ENCODE measurements at places on chromosomes 11 and 22.

GRCh38 chr11:17812091-17812864, 77.7 kb downstream of the KCNC1 start:
- DNase-seq = no peak

- no peak for DNase-seq
Observed at GRCh38 chr11:134847083-134847715, 435.2 kb upstream of the B3GAT1 start.

GRCh38 chr22:34973926-34974325, 92.0 kb upstream of the ISX start:
- DNase-seq = no peak

DNA sequence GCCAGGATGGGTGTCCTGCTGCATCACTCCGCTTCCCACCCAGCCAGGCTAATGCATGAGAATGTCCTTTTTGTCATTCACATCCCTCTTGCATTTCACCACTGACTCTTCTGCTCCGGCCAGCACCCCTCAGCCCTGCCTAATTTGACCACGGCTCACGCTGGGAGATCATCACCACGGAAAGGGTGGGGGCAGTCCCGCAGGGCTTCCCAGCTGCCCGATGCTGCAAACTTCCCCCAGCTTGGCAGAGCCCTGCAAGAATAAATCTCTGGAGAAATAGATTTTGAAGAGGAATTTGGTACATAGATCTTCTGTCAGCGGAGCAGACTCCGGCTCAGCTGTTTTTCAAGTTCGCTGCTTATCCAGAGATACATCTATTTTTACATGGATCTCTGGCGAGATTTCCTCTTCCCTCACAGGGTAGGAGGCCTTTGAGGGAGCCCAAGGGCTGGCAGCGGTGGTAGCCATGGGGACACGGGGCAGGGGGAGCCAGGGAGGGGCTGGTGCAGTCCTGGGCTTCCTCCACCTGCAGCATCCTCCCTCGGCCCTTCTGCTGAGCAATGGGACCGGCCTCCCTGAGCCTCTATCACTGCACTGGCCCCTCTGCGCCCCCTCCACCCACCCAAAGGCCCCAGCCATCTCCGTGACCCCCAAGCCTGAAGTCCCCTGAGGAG, 62.6 kb downstream of the BUD13 start:
- no peak for DNase-seq

- no peak for DNase-seq
Observed at GRCh38 chr11:1130276-1131032, 27.3 kb upstream of the MUC5AC start.

GRCh38 chr11:109864151-109864661, 229.0 kb upstream of the ZC3H12C start:
- no peak for DNase-seq

GRCh38 chr11:73851046-73851764, 25.4 kb downstream of the COA4 start:
- no peak for DNase-seq

DNA sequence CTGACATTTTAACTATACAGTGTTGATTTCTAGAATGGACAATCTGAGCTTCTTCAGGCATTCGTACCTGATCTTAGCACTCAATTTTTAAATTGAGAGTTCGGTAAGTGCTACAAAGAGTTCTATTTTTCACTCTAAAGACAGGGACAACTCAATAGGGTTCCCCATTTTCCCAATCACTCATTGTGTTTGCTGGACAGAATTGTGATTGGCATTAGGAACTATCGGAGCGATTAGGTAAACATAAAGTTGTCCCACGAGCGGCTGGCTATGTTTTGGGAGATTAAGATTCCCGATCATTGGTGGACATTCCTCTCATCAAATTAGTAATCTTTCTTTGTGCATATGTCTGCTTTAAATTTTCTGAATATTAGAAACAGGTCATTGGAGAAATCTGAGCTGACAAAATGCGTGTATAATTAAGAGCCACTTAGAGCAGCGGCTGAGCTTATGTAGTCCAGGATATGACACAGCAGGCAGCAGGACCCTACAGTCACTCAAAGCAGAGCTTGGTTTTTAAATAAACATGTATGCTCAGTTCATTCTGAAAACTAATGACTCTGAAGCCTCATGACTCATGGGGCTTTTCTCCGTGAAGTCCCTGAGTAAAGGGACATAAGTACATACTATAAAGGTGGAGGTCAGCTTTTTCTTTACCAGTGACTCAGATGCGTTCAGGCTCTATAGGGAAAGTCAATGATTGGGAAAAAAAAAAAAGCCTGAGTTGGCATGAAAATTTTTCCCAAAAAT, 109.4 kb downstream of the GRIA4 start:
- DNase-seq = no peak

- peak; percentile 41 for DNase-seq
Observed at GRCh38 chr11:79413268-79413667, 27.6 kb downstream of the TENM4 start.

DNA sequence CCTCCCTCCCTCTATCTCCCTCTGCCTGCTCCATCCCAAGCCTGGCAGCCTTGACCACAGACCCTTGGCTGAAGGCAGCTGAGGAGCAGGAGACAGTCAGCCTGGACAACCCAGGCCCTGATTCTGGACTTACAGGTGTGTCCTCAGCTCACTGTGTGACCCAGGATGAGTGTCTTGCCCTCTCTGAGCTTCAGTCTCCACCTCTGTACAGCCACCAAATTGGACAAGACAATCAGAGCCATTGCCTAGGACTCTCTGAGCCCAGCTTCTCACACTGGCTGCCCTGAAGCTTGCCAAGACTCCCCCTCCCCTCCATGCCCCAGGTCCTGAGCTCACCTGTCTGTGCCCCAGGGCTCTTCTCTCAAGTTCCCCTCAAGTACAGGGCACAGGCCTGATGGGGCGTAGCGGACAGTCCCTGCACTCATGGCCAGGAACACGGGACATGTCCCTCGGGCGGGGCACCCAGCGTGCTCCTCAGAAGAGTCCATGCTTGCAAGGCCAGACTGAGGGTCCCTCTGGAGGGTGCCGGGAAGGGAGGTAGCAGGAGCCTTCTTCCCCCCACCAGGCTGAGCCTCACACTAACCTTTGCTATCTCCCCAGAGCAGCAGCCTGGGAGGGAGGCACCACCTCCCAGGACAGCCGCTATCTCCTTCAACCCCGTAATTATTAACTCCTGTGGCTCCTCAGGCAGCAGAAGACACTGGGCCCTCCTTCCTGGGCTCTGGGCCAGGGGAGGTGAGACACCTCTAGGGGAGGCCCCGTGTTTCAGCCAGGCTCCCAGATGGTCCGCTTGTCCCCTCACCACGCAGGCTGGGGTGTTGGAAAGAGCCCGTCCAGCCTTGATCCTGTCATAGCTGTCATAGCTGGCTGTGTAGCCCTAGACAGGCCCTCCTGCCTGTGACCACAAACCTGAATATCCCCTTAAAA, 2.6 kb upstream of the RAB3IL1 start:
- DNase-seq = no peak

DNA sequence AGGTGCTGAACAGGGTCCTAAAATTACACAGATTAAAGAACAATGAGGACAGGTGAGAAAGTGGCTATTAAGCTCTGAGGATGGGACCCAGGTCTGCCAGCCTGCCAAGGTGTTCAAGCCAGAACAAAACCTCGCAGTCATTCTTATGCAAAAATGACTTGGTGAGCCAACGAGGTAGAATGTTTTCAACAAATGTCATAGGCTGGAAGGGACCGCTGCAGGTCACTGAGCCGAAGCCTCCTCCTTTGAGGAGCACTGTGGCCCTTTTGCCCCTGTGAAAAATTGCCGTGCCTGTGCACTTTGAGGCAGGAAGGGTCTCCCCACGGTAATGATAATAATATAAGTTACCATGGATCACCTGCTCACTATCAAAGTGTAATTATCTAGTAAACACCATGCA, 216.2 kb downstream of the DSCAML1 start:
- DNase-seq = no peak

DNA sequence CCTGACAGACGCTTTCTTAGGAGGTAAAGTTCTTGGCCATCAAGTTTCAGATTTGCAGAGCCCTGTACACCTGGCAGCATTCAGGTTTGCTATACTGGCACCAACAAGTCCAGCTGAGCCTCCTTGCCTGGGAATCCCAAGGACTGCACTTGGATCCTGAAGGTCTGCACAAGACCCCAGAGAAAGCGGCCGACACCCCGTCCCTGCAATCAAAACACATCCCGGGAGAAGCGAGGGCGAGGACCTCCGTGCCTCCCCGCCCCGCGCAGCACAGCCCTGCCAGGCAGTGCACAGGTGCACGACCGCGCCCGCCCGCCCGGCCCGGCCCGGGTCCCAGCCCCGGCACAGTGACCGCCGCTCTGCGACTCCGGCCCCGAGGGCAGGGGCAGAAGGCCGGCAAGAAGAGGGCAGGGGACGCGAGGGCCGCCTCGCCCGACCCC, 559 bp downstream of the MRTFA start:
- no peak for DNase-seq

DNA sequence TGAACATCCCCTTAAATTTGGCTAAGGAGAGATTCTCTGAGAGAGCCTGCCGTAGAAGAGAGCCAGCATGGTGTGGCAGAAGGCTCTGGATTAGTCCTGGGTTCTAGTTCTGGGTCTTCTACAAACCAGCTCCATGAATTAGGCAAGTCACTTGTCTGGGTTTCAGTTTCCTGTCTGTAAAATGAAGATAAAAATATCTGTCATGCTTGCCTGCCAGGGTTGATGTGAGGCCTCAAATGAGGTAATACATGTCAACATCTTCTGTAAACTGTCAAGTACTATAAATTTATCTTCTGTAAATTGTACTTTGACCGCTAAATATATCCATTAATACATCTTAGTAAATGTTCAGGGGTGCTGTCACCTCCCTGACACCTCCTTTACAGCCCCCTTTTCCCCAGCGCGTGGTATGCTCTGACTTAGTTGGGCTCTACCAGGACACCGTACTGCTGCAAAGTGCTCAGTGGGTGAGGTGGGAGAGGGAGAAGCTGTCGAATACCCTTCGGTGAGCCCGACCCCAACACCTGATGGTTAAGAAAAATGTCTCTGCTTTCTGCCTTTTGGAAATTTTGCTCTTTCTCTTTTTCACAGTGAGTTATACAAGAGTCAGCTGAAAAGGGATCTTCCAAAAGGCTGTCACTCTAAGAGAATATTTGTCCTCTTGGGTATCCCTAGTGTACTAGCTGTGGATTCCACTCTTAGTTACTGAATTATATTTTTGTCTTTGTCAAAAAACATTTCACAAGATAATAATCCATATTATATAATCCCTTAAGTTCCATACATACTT, 15.0 kb downstream of the RBX1 start:
- no peak for DNase-seq

DNA sequence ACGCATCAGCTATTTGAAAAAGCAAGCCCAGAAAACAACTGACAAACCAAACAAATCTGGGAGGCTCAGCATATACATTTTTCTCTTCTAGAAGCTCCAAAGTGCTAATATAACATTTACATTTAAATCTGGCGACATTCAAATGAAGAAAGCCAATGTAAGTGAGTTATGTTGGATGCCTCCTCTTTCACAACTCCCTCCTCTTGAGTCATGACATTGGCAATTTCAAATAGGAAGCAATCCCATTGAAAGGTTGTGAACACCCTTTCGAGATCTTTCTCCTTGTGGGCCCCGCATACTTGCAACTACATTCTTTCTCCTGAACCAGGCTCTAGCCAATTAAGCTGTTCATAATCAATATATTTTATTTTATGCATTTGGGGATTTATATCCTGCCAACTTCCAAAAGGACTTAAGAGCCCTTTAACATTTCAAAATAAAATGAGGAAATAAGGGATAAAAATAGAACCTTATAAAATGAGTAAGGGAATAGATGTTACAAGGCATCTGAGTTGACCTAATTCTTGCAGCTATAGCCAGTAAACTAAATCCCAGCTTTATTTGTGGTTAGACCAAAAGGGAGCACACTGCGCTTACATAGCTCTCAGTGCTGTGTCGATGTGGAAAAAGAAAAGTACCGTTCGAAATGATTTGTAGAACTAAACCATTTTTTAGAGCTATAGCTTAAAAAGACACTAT, 129.5 kb upstream of the SESN3 start:
- no peak for DNase-seq

GRCh38 chr11:62496676-62497075, 49.9 kb downstream of the AHNAK start:
- DNase-seq = no peak

- DNase-seq = no peak
Observed at GRCh38 chr11:133605482-133605881, 73.2 kb upstream of the OPCML start.

- no peak for DNase-seq
Observed at GRCh38 chr11:9740202-9740883, 76.5 kb downstream of the SWAP70 start.

GRCh38 chr11:80007616-80008015, 566.8 kb upstream of the TENM4 start:
- no peak for DNase-seq

GRCh38 chr22:30362651-30363281, 6.0 kb downstream of the CCDC157 start:
- no peak for DNase-seq

DNA sequence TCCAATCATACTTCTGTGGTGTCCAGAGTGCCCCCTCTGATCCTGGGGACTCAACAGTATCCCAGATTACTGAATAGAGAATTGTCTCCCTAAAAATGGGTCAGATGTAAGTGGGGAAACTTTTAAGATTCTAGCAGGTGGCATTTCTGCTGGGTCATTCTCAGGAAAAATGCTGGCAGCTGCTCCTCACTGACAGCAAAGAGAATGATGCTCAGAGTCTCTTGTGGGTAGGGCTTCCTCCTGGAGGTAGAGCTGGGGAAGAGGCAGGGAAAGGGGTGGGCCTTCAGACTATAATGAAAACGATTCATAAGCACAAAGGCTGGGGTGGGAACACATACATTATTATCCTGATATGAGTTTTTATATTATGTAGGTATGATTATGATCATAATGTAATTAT, 647.2 kb downstream of the NELL1 start:
- no peak for DNase-seq

GRCh38 chr11:5071799-5072198, 2.4 kb downstream of the OR52E1 start:
- no peak for DNase-seq

DNA sequence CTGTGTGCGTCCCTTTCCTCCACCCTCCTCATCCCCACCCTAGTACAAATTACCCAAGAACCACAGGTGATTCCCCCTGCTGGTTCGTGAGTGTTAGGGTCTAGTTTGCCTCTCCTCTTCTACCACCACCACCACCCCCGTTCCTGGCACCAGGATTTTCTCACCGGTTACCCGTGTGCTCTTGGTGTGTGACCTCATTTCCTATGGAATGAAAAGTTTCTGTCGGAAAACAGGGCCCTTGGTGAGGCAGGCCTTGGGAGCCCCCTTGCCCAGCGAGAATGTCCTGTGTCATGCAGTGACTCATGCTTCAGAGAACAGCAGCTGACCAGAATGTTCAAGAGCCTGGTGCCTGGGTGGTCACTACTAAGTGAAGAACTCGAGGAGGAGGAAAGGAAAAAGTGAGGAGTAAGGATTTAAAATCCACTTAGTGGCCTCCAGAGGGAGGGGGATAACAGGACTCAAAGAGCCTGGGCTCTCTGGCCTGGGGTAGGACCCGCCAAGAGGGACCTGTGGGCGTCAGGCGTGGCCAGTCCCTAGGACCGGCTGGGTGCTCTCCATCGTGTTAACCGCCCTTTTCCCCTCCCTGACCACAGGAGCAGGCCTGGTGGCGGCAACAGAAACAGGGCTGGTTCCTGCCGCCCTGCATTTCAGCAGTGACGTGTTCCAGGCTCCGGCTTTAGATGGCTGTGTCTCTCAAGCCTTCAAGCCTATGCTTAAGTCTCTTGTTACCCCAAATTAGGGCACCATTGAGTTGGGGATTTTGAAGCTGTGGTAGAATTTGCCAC, 30.2 kb downstream of the C22orf31 start:
- DNase-seq = no peak

Measured in DMS 273 treated with DMSO at 0.1 percent for 48 hours (cell line).